ENCODE measurements at places on chromosomes 3 and 15.

DNA sequence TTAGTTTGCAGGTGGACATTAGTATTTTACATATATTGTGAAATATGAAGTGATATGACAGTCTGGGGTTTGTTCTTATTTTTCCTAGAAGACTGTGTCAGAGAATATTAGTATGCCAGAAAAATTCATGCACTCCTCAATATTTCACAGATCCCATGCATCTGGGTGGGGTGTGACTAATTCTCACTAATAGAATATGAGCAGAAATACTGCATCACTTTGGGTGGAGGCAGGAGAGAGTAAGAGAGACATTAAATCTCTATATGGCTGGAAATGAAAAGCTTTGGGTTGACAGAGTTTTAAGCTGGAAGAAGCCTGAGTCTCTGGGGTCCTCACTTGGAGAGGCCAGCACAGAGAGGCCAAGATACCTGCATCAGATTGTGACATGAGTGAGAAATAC is 101.3 kb upstream of the DPH6 start:
- no peak for DNase-seq

- DNase-seq = no peak
Observed at GRCh38 chr15:25640381-25640780, 201.6 kb upstream of the UBE3A start.

DNA sequence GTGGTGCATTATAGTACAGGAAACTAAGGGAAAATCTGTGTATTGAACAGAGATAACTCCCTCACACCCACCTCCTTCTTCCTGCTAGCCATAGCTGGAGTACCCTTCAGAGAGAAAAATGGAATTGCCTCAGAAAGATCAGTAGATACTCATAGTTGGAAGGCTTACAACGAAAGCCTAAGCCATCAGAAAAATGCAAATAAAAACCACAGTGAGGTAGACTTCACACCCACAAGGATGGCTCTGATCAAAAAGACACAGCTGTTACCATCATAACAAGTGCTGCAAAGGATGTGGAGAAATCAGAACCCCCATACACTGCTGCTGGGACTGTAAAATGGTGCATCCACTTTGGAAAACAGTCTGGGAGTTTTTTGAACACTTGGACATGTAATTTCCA is 7.4 kb upstream of the DLG1 start:
- DNase-seq = no peak

DNA sequence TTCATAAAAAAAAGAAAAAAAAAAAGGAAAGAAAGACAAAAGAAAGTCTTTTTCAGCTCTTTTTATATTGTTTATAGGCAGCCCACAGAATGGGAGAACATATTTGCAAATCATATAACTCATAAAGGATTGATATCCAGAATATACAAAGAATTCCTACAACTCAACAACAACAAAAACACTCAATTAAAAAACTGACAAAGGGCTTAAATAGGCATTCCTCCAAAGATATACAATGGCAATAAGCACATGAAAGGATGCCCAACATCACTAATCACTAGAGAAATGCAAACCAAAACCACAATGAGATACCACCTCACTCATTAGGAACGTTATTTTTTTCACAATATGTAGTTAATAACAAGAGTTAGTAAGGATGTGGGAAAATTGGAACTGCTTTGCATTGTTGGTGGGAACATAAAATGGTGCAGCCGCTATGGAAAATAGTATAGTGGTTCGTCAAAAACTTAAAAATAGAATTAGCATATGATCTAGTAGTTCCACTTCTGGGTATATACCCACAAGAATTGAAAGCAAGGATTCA is 54.2 kb upstream of the CMTM8 start:
- DNase-seq = no peak

GRCh38 chr3:148149556-148149955 is 548.1 kb upstream of the AGTR1 start:
- no peak for DNase-seq

- DNase-seq = no peak
Observed at GRCh38 chr15:44194323-44195150, 534 bp downstream of the FRMD5 start.

DNA sequence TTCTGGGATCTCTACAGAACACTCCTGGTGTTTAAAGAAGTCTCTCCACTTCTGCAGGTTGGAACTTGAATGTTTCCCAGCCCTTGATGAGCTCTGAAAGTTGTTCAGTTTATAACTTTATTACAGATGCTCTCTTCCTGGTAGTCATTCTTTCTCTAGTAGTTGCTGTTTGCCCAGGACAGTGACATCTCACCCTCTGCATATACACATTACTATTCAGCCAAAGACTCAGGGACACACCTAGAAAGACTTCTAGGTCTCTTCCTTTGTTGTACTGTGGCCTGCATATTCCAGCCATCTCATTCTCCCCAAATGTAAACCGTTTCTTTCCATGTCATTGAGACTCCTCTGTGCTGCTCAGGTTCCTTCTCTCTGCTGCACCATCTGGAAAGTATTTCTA is 76.7 kb downstream of the MITF start:
- DNase-seq = no peak

GRCh38 chr3:99780749-99781148 is 36.9 kb upstream of the CMSS1 start:
- DNase-seq = no peak
